ENCODE measurements at places on chromosomes 4 and X.

DNA sequence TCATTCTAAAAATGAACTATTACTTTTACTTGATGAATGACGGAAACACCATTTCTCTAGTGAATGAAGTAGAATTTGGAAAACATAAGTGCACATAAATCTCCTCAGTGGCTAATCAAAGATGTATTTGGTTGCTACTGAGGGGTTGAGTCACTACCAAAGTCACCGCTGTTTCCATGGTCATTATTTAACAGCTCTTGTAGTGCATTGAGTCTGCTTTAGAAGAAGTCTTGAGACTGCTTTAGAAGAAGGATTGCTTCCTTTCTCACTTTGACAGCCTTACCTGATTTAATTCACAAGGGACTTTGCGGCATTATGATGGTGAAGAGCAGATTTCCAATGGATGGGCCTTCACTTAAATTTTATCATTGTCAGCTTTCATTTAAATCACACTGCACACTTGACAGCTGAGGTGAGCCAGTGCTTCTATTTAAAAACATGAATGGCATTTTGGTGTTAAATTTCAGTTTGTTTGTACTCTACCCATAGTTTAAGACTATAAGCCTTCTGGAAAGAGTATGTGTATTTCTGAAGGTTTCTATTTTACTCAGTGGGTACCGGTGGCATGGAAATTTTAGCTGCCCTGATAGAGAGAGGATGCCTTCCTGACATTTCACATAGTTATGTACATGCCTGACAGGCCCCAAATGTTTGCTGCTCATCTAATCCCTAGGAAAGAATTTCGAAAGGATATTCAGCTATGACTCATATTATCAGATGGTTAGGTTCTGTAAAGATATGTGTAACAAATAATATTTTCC, 9.5 kb downstream of the ASB5 start:
- H3K36me3 ChIP-seq: no peaks in the 10 kb centered on the region
- no peak overlapping the region for H3K27ac ChIP-seq
- no peaks in the 10 kb centered on the region for H3K4me1 ChIP-seq
- no peak overlapping the region for H3K4me3 ChIP-seq

DNA sequence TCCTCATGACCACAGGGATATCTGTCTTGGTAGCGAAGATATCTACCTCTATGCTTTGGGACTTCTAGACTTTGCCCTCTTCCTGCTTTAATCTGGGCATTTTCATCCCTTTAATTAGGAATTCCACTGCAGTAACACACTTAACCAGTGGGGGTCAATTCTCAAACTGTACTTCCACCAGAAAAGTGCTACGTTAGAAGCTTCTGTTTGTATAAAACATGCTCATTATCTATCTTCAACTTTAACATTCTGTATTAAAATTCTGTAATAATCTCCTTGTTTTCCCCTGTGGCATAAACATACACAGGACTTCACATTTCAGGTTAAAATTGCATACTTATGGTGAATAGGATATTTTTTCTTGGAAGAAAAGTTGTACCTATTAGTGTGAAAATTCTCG, 105.6 kb downstream of the AMMECR1 start:
- no peak overlapping the region for H3K4me3 ChIP-seq
- no peak for DNase-seq

DNA sequence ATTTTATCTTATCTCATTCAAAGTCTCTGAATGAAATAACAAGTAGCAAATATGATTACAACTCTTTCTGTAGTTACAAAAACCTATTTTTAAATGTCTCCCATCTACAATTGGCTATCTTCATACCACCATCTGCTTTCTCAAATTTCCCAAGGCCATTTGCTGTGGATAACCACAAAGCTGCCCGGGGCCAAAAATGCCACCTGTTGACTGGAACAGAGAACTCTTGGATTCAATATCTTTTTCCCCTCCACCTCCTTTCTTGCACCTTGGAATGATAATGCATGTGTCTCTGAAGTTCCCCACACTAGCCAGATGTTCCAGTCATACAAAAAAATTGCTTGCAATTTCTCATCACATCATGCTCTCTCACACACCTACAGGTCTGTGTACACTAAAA, 93.3 kb upstream of the SCML1 start:
- no peak overlapping the region for H3K27ac ChIP-seq
- no peak overlapping the region for H3K4me3 ChIP-seq
- DNase-seq: no peak
- no peaks in the 10 kb centered on the region for H3K27me3 ChIP-seq
- H3K4me1 ChIP-seq: no peaks in the 10 kb centered on the region
- H3K36me3 ChIP-seq: no peaks in the 10 kb centered on the region

DNA sequence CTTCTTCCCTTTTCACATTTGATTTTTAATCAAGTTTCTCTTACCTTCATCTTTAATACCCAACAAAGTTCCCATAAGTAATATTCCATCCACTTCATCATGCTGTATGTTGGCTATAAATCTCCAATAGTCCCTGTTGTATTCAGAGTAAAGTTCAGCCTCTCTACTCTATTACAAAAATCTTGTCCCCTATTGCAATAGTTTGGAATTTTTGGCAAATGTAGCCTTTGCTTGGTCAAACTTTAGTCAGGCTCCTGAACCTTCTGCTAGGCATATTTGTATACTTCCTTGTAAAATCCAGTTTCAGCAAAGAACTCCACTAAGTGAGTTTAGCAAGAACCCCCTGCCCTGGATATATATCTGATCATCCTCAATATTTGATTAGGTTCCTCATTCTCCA, 54.0 kb upstream of the PACRGL start:
- H3K4me3 ChIP-seq: no peak overlapping the region
- no peak for DNase-seq
- no peaks in the 10 kb centered on the region for H3K27me3 ChIP-seq
- no peaks in the 10 kb centered on the region for H3K4me1 ChIP-seq

DNA sequence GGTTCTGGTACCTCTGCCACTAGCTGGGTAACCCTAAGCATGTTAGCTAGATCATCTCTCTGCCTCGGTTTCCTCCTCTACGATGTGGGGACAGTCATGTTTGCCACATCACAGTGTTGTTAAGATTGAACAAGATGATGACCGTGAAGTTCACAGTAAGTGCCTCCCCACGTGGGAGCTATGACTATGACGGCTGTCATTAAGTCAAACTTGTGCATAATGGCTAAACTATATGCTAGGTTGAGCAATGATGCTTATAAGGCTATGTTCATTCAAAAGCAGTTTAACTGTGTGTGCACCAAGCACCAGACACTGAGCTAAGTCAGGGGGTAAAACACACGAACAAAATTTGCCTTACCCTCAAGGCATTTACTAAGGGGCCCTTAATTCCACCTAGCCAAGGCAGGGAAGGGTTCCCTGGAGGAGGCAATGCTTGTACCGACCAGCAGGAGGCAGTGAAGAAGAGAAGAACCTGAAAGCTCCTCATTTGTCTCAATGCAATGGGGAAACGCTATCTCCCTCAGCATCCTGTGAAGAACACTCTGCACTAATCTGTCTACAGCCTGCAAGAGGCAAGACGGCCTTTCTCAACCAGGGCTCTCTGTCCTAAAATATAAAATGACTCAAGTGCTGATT, 52.9 kb downstream of the MAP7D2 start:
- H3K4me3 ChIP-seq: no peak overlapping the region
- no peaks in the 10 kb centered on the region for H3K27me3 ChIP-seq
- no peak for DNase-seq
- peaks cover 32% of the 10 kb centered on the region for H3K4me1 ChIP-seq
- no peaks in the 10 kb centered on the region for H3K36me3 ChIP-seq

DNA sequence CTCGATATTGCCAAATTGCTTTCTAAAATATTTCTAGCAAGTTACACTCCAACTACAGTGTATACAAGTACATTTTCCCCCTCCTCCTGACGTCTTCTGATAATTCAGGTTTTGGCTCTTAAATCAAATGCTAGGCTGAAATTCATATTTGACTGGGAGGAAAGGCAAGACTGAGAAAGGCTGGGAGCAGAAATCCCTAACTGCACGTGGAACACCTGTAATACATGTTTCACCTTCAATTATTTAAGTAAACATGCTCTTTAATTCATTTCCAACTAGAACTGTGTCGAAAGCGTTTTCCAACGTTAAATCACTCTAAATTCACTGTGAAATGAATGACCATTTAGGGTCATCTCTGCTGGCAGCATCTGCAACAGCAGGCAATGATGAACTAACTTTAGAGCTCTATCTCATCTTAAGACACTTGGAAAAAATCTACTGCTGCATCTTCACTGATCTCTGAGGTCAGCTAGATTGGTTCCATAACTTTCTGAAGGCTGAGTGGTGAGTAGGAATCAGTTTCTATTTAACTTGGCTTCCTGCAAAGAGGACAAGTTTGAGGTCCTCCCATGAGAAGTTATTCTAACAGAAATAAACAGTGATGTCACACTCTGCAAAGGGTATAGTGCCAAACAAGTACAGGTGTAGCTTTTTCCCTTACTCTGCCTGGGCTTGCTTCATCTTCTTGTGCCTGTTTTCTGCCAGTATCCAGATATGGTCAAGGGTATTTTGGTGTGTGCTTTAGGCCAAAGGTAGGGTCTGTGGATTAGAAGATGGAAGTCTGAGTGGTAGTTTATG, 144.3 kb upstream of the PAK3 start:
- H3K4me3 ChIP-seq: no peak overlapping the region
- no peaks in the 10 kb centered on the region for H3K27me3 ChIP-seq
- no peak for DNase-seq
- H3K27ac ChIP-seq: no peak overlapping the region
- no peaks in the 10 kb centered on the region for H3K36me3 ChIP-seq
- no peaks in the 10 kb centered on the region for H3K4me1 ChIP-seq

- no peaks in the 10 kb centered on the region for H3K27me3 ChIP-seq
- no peak overlapping the region for H3K4me3 ChIP-seq
- no peak overlapping the region for H3K27ac ChIP-seq
- H3K36me3 ChIP-seq: no peaks in the 10 kb centered on the region
- DNase-seq: no peak
Observed at GRCh38 chr4:59727745-59728144, 1472.4 kb upstream of the ADGRL3 start.

DNA sequence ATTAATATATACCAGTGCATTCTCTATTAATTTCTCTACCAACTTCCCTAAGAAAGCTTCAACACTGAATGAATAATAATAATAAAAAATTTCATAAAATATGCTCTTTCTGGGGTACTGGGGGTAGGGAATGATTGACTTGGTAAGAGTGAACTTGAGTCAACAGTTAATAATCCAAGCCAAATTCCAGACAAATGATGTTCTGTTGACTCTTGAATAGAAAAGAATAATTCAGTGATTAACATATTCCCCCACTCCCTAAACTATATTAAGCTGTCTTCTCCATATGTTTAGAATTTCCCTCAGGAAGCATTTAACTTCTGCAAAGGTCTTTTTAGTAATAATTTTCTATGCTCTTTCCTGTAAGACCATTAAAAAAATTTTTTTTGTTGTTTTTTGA, 12.3 kb downstream of the PGRMC2 start:
- peaks cover 5% of the 10 kb centered on the region for H3K36me3 ChIP-seq
- no peaks in the 10 kb centered on the region for H3K4me1 ChIP-seq
- H3K4me3 ChIP-seq: no peak overlapping the region
- no peak for DNase-seq

DNA sequence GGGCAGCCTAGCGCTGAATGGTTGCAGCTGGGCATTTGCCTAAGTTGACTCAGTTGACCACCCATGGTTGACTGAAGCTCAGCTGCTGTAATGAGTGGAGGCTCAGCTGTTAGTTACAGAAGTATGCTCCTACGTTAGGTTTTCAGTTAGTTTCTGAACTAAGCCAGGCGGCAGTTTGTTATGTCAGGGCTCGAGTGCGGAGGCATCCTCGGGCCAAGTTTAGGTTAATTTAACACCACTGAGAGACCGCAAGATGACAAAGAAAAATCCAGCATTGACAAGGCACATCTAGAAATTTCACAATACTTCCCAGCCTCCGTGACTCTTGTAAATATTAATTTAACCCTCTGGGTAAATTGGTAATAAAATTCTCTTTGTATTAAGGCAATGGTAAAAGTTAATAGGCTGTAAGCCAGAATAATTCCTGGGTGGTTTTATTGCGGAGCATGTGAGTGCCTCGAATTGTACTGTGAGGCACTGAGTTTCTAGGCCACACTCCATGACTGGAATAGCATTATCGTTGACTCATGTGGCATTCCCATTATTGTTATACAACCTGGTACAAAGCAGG, 33.1 kb upstream of the CDKN2AIP start:
- H3K4me3 ChIP-seq: no peak overlapping the region
- no peak for DNase-seq
- peaks cover 7% of the 10 kb centered on the region for H3K4me1 ChIP-seq
- H3K27ac ChIP-seq: no peak overlapping the region

DNA sequence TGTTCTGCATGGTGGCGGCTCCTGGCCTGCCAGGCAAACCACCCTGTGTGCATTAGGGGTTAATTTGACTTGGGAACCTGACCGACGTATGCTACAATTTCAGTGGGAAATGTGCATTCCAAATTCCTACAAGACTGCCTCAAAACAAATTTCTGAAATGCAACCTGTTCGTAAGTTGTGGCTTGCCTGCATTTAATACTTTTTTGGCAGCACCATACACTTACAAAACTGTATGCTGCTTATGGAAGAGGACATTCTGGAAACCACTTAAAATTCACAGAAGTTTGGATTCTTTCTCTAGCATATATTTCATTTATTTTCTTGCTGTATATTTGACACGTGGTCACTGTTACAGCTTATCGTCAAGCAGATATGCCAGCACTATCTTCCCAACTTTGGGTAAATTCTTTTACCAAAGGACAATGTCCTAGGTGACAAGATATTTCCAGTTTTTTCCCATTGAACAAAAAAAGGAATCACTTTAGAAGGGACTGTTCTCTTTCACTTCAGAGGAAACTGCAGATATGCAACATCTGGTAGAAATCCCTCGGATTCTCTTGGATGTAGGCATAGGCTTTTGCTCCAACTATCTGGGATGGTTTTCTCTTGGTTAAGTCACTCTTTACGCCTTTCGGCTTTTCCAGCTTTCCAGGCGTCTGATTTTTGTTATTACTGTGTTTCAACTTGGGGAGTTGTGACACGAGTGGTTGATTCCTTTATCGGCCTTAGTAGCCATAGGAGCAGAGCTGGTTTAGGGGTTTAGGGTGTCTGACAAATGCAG, 9.7 kb upstream of the TENM3 start:
- no peaks in the 10 kb centered on the region for H3K4me1 ChIP-seq
- DNase-seq: no peak
- H3K27me3 ChIP-seq: no peaks in the 10 kb centered on the region
- H3K36me3 ChIP-seq: no peaks in the 10 kb centered on the region

All from common myeloid progenitor, CD34-positive (primary cell).